Head of caudate nucleus (tissue), 42 donors: ENCODE measurements at places on chromosomes 12 and 14.

DNA sequence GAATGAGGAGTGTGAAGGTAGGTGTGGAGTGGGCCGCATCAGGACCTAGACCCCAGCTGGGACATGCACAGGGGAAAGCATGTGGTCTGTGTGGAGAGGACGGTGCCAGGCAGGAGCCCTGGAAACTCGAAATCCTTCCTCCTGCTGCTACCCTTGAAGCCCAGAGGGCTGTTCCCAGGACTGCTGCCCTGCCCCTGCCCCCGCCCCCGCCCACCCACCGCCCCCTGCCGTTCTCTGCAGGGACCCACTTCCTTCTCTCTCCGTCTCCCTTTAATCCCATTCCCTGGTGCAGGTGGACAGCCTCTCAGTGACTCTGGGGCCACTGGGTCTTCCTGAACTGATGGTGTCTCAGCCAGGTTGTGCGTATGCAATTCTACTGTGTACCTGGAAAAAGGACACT, 8.0 kb downstream of the ITFG2 start:
- no peak for DNase-seq

DNA sequence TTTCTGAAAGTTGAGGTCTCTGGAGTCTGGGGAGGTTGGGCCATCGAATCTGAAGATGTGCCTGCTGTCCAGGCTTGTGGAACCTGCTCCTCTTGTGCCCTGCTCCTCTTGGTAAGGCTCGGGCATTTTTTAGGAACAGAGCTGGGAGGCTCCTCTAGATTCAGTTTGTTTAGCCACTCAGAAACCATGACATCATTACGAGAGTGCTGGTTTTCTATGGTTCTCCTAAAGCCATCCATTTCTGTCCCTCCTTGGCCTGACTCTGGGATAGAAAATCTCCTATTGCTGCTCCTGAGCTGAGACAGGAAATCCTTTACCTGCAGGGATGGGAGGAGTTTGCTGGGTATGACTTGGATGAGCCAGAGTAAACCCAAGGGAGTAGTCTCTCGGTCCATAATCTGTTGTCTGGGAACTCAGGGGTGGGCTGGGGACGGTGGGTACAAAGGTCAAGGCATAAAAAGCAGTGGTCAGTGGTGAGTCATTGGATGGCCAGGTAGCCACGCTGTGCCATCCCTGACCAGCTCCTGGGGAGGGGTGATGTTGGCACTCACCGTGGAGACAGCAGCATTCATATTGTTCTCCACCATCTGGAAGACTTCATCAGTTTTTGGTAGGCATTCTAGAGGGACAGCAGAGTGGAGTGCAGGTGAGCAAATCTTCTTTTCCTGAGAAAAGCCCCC, 2.4 kb upstream of the ADCY4 start:
- no peak for DNase-seq

- no peak for DNase-seq
Observed at GRCh38 chr14:93161411-93161940, 23.2 kb downstream of the MOAP1 start.

DNA sequence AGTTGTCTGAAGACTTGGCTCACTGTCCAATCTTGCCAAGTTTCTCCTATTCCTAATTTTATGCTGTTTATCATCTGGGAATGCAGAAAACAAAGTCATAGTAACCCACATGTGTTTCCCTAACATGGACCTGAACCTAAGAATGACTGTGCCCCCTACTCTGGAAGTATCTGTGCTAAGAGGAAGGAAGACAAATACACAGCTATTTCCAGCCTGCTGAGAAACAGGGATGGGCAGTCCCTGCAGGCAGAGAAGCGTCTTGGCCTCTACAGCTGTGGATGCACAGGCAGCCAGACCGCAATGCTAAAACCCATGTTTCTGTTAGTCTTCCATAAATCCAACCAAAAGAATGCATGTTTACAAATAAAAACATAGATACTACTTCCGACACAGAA, 56.2 kb downstream of the DUSP16 start:
- DNase-seq: no peak

GRCh38 chr12:1530592-1531152, 63.7 kb downstream of the FBXL14 start:
- no peak for DNase-seq

GRCh38 chr12:52721838-52722470, 18.6 kb upstream of the KRT77 start:
- DNase-seq: no peak

- DNase-seq: no peak
Observed at GRCh38 chr14:101196795-101197590, 293.5 kb upstream of the RTL1 start.

GRCh38 chr14:28305938-28306337, 460.6 kb upstream of the FOXG1 start:
- DNase-seq: no peak

DNA sequence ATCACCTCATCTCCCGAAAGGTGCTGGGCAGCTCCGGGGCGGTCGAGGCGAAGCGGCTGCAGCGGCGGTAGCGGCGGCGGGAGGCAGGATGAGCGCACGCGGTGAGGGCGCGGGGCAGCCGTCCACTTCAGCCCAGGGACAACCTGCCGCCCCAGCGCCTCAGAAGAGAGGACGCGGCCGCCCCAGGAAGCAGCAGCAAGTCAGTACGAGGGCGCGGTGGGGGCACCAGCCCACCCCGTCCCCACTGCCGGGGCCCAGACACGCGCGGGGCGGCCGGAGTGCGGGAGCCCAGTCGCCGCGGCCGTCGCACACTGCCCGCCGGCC, 862 bp downstream of the HMGA2 start:
- no peak for DNase-seq

GRCh38 chr12:51784688-51785087, 63.8 kb downstream of the FIGNL2 start:
- no peak for DNase-seq

DNA sequence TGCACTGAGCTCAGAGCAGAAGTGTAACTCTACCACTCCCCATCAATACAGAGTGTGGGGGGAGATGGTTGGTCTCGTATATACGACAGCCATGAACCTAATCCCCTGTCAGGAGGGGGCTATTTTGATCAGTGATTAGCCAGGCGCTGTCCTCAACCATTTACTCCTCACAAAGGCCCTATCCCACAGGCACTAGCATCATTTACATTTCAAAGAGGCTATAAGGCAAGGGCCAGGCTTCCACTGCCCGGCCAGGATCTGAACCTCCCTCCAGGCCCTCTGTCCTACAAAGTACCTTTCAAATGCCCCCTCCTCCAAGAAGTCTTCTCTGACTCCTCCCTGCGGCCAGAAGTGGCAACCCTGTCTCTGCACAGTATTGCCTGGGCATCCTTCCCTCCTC, 74.7 kb downstream of the ITPK1 start:
- no peak for DNase-seq

- DNase-seq: no peak
Observed at GRCh38 chr14:23869078-23869719, 84.4 kb upstream of the DHRS4 start.

DNA sequence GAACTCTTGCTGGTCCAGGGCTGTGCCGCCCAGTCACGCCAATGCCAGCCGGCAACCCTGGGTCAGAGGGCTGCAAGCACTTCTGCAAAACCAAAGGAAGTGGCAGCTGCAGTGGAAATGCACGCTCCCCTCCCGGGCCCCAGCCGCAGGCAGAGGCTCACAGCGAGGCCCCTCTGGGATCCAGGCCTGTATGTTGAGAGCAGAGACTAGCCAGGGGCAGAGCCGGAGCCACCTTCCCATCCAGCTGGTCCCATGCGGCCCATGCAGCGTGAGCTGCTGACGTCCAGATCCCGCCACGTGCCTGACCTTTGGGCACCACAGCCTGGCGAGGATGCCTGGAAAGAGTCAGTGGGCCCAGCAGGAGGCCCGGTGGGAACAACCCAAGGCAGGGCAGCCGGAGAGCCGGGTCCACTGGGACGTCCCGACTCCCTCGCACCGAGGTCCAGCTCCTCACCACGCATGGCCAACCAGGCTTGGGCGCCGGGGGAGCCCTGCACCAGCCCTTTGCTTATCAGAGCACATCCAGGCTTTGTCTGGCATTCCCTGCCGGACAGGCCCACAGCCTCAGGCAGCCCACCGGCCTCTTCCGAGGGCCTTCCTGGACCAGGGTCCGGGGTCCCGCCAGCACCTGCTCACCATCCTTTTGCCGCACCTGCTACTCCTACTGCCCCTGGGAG, 4.3 kb downstream of the GPR132 start:
- DNase-seq: no peak

- DNase-seq: no peak
Observed at GRCh38 chr12:20101046-20101445, 267.3 kb upstream of the PDE3A start.

- DNase-seq: no peak
Observed at GRCh38 chr12:71795901-71796300, 41.2 kb downstream of the RAB21 start.

DNA sequence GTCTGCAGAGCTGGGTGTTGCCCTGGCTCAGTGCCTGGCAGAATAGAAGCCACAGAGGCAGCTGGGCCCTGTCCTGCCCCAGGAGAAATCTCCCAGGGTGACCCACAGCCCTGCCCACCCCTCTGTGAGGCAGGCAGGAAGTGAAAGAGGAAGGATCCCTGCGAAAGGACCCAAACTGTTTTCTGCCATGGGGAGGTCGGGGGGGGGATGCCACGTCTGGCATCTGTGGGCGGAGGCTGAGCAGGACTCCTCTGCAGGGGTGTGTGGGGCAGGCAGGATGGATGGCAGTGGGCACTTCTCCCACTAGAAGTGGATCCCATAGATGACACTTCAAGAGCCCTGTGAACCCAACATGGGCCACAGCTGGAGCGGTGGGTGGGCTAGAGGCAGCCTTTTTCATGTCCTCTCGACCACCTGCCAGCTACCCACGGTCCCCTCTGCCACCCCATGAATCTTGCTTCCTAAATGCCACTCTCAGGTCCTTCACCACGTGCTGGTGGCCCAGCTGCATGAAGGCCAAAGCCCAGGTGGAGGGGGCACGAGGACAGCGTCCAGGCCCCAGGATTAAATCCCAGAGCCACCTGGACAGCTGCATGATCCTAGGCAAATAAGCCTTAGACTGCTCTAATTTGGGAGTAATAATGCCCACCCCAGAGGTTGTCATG, 3.6 kb downstream of the PAPLN start:
- no peak for DNase-seq

DNA sequence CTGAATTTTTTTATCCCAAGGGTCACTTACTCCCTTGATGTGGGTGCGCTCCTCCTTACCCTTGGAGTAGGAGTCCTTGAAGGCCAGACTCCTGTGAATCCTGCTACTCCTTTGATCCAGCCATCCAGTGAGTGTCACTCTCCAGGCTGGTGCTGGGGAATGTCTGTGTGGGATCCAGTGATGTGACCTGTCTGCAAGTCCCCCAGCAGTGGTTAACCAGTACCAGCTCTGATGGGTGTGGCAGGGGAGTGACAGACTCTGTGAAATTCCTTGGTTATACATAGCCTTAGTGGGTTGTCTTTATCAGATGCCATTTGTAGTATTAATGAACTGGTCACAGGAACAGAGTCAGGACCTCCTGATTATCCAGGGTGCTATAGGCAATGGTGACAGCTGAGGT, 409.5 kb upstream of the LMO3 start:
- no peak for DNase-seq

- DNase-seq: no peak
Observed at GRCh38 chr12:774051-774614, 21.8 kb downstream of the WNK1 start.

DNA sequence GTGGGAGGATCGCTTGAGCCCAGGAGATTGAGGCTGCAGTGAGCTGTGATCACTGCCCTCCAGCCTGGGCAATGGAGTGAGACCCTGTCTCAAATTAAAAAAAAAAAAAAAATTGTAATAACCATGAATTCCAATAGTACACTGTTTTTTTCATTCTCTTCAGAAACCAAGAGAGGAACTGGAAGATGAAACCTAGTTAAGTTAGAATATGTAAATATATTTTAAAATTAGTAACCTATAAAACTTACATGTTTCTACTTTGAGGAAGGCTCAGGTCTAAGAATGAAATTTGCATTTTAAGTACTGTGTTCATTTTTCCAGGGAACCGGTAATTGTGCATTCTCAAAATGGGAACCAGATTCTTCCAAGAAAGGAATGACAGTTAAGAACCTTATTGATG, 18.8 kb downstream of the KNTC1 start:
- DNase-seq: no peak

GRCh38 chr14:68788996-68789820, 3.7 kb downstream of the ZFP36L1 start:
- peak; percentile 85 for DNase-seq

GRCh38 chr12:51450806-51451205, 26.2 kb downstream of the SLC4A8 start:
- DNase-seq: no peak

DNA sequence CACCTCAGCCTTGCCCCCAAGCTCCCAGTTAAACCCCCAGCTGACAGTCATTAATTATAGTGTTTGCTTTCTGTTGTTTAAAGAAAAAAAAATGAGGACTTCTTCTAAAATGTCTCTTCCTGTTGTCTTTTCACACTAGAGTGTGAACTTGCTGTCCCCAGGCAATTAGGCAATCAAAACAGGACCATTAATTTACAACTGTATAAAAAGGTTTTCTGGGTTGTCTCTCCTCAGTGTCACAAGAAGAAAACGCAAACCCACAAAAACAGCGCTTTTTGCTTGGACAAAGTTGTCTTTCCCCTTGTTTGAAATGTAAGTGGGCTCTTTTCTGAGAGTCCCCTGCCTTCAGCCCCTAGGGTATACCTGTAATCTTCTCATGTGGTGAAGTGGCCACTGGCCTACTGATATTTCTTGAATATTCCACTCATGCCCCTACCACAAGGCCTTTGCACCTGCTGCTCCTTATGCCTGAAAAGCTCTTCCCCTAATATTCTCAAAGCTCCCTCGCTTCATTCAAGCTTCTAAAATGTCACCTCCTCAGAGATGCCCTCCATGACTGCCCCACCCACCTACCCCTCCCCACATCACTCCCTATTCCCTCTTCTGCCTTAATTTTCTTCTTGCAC, 158.9 kb upstream of the PWP1 start:
- DNase-seq: no peak

DNA sequence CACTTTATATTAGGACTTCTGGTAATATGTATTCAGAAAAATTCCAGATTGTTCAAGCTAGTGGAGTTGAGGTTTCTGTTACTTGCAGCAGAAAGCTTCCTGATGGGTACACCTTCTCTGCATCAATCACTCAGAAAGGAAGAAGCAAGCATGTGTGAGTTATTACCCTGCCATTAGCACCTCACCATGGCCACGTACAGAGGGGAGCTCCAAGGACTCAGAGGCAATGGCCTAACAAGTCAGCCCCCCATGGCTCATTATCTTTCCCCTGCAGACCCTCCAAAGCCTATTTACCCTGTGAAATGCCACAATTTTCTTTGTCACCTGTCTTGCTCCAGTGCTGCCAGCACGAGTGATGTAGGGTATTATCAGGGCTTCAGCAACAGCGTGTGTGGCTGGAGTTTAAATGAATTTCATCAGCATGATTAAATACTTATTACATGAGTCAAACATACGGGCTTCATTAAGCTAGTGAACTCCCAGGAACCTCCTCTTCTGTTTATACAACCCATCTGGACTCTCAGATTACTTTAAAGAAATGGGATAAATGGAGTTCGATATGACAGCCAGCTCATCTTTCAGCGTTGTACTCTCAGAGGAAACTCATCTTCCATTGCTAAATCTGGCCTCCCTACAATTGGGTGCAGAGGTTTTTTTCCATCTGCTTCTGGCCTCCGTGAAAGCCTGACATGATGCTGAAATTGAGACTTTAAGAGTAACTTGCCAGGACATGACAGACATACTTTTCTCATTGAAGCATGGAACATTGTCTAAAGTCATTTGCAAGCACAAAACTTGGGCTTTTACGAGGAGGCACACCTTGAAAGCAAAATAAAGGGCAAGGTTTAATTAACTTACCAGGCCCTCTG, 135.9 kb downstream of the TMEM30B start:
- no peak for DNase-seq

- DNase-seq: peak; percentile 86
Observed at GRCh38 chr12:50057000-50057841, at the start of gene ASIC1. Gene ASIC1 (plus strand): TSS chr12:50057596. CDS start chr12:50058767, 1,171 bp downstream.

GRCh38 chr12:98653866-98654493, 8.9 kb downstream of the APAF1 start:
- DNase-seq: no peak
